ENCODE measurements at places on chromosomes 13 and 19. TPM values are rescaled to one million over a fixed set of nuclear protein-coding genes. Genes with fewer than 3 reads are reported as not detected.

The ZNF613 gene
- total RNA-seq = 8.5 TPM

The ATP8B3 gene
- 1.2 TPM for total RNA-seq

The SIGLECL1 gene
- total RNA-seq = not detected

The CDC42EP5 gene
- 136 TPM for total RNA-seq

The NCR1 gene
- total RNA-seq = not detected

The KLK2 gene
- total RNA-seq = 0.14 TPM

The LYPD5 gene
- 0.17 TPM for total RNA-seq

The ZNF552 gene
- total RNA-seq = 7.4 TPM

The N4BP2L1 gene
- total RNA-seq = 13.8 TPM

The CLEC17A gene
- total RNA-seq = not detected

The FBXO27 gene
- 0.98 TPM for total RNA-seq

The ARL11 gene
- total RNA-seq = 0.09 TPM

The CABP5 gene
- not detected for total RNA-seq

The CD37 gene
- not detected for total RNA-seq

The CNOT3 gene
- 28.4 TPM for total RNA-seq

The STK24 gene
- 40.8 TPM for total RNA-seq

The HRC gene
- total RNA-seq = not detected

Measured in dermis blood vessel endothelial cell (primary cell).